ENCODE measurements at places on chromosomes 7 and 10.

DNA sequence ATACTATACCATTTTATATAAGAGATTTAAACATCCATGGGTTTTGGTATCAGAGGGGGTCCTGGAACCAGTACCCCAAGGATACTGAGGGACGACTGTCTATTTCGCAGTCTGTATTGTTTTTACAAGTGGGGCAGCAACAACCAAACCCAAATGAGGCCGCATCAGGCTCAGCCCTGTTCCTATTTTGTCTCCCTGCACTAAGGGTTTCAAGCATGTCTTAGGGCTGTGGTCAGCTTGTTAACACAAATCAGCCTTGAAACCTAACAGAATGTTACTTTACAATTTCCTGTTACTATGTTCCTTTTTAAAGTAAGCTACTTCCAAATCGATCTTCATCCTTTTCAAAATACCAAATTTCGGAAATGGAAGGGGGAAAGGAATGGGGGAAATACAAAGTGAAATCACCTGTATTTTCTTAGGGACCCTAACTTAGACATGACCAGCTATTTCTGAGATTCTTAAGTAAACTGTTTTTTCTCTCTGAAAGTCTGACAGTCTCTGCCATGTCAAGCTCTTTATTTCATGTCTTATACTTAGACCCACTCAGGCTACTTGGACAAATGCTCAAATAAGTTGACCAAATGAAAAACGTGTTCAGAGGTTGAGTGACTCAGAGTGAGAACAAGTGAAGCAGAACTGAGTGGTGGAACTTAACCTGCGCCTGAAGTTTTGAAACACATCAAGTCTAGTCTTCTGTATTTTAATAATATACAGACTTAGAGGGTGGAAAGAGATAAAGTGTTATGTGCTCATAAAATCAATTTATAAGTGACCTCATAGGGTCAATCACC, 75.8 kb downstream of the C1GALT1 start:
- DNase-seq = no peak

DNA sequence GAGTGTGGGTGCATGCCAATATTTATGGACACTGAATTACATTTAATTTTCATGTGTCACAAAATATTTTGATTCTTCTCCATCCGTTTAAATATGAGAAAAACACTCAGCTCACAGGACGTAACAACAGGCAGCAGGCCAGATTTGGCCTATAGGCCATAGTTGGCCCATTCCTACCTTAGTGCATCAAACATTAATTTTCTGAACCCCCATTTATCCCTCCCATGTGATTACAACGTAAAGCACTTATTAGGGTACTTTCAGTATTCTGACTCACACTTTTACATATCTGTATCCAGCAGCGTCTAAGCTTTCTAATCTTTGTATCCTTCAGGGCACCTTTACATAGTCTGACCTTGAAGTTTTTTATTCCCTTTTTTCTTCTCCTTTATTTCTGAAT, 4.0 kb downstream of the IDI1 start:
- DNase-seq = no peak

DNA sequence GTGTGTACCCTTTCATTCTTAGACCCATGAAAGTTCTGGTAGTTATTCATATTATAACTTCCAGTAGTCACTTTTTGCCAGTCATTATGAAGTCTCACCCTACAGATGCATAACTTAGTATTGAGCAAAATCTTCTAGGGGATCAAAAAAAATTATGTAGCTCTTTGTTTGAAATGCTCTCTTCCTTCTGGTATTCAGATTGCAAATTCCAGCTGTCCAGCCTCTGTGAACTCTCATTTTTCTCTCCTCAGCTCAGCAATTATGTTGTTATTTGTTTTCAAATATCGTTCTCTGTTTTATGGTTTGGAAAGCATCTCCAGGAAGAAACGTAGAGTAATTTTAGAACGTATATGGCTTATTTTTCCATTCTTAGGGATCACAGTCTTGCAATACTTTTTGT, 442.5 kb downstream of the SEMA3D start:
- DNase-seq = no peak

- DNase-seq = no peak
Observed at GRCh38 chr10:103575416-103576075, 82.0 kb downstream of the NEURL1 start.

GRCh38 chr7:78734626-78735025, 718.8 kb downstream of the MAGI2 start:
- DNase-seq = no peak

DNA sequence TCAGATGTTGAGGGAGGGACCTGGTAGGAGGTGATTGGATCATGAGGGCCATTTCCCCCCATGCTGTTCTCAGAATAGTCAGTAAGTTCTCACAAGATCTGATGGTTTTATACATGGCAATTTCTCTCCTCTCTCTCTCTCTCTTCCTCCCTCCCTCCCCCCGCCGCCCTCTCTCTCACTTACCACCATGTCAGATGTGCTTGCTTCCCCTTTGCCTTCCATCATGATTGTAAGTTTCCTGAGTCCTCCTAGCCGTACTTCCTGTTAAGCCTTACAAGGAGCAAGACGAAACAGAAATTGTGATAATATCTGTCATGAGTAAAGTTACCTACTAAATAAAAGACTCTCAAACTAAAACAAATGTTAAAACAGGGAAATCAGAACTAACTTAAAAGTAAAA, 19.9 kb upstream of the GPR141 start:
- no peak for DNase-seq

DNA sequence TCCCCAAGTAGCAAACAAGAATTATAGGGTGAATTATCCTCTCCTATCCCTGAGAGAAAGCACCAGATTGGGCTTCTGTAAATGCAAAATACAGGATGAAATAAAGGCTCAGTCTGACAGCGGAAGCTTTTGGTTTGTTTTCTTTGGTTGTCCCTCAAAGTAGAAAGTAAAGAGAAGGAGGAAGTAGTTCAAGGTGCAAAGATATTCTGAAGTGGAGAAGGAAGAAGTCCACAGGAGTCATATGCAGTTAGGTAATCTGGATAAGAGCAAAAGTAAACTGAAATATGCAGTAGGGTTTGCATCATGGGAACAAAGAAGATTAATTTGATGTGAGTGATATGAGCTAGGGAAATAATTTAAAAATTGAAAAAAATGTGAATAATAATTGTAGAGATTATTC, 1071.9 kb downstream of the CNTNAP2 start:
- DNase-seq = no peak

GRCh38 chr10:76111986-76112825, 680.8 kb downstream of the LRMDA start:
- DNase-seq = no peak

DNA sequence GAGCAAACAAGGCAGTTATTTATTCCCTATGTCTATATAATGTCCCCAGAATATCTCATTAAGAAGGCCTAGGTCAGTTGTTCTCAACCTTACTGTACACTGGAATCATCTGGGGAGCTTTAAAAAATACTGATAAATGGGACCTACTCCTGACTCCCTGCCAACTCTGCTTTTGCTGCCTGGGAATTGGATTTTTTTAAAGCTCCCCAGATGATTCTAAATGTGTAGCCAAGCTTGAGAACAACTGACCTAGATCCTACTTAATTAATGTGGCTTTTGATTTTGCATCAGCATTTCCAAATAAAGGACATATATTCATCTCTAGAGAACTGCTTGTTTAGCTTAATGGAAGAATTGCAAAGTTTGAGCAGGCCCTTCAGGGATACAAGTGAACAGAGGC, 91.7 kb upstream of the HPS1 start:
- DNase-seq = no peak

GRCh38 chr10:123994417-123995081, 98.8 kb downstream of the CHST15 start:
- DNase-seq = peak; percentile 84

- DNase-seq = no peak
Observed at GRCh38 chr7:45192621-45193041, 35.0 kb downstream of the RAMP3 start.

DNA sequence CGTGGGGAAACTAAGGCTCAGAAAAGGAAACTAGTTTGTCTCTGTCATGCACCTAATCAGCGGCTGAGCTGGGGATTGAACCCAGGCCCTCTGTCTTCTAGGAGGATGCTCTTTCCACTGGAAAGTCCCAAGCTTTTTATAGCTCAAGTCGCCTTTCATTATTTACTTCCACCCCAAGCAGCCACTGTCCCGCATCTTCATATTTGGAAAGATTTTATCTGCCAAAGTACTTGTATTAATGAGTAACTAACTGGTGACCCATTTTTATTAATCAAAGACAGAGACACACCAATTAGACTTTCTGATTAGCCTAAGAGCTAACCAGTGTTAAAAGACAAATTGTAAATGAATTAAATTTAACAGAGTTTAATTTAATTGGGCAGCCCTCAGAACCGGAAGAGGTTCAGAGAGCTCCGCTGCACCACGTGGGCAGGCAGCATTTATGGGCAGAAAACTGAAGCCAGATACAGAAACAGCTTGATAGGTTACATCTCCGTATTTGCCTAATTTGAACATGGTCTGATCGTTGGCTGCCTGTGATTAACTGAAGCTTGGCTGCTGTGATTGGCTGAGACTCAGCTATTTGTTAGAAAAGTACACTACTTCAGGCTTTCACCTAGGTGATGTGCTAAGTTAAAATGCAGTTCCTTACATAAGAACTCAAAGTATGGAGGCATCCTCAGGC, 78.5 kb upstream of the PDCD4 start:
- DNase-seq = no peak

DNA sequence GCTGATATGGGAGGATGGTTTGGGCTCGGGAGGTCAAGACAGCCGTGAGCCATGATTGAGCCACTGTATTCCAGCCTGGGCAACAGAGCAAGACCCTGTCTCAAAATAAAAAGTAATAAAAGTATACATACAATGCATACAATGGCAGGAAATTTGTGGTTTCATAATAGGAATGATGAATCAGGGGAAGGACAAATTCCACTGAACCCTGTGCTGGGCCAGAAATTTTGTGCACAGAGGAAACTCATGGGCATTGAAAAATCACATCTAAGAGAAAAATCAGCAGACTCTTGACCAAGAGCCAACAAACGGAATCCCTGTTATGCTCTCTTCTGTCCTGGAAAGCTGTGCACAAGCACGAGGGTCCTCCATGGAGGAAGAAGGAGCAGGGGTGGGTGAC, 35.1 kb downstream of the SEM1 start:
- no peak for DNase-seq

- DNase-seq = no peak
Observed at GRCh38 chr7:55241958-55242357, 123.2 kb upstream of the LANCL2 start.

DNA sequence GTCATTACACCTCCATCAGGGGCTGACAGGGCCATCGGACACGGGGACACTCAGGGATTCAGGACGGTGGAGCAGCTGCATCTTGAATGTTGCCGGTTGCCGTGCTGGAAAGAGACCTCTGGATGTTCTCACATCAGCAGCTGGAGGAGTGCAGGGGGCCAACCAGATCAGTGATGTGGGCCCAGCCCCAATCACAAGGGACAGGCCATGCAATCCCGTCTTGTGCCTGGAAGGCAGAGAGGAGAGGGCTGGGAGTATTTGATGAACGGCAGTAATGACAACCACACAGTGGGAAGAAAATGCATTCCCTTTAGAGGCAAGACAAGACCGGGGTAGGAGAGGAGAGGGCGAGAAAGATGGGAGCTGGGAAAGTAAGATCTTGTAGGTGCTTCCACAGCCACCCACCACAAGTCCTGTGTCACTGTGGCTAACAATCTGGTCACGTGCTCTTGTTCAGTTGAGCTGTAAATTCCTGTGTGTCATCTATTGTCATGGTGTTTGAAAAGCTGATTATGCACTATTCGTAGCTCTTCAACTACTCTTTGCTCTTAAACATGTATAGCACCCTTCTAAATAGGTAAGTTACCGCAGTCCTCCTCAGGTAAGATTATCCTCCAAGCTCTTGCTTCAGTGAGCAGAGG, 85.9 kb upstream of the LEP start:
- DNase-seq = no peak

DNA sequence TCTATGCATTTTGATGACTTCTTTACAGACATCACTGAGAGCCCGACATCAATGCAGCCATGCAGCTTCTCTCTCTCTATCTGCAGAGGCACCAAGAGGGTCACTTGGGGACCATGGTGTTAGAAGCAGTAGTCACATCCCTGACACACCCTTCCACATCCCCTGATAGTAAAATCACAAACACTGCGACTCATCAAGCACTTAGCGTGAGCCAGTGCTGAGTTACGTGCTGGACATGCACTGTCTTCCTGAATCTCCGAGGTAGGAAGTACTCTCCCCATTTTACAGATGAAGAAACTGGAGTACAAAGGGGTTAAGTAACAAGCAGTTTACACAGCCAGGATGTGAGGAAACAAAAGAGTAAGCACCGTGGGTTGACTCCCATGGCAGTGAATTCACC, 109.2 kb downstream of the OSBPL3 start:
- DNase-seq = no peak

- peak; percentile 76 for DNase-seq
Observed at GRCh38 chr10:6062101-6062771, at the start of gene IL2RA. Gene IL2RA, minus strand, starts transcription at chr10:6062367. Its CDS starts 216 bp downstream, at chr10:6062151.

GRCh38 chr7:35501681-35502080, 193.3 kb downstream of the HERPUD2 start:
- DNase-seq = no peak

DNA sequence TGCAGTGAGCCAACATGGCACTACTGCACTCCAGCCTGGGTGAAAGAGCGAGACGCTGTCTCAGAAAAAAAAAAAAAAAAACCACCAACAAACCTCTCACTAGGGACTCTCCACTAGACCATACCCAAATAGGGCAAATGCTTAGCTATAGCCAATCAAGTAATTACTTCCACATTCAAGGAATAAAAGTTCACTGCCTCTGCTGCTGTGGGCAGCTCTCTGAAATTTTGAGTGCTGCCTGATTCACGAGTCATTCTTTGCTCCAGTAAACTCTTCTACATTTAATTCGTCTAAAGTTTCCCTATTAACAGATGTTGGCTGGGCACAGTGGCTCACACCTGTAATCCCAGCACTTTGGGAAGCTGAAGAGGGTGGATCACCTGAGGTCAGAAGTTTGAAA, 4.7 kb upstream of the NRBF2 start:
- no peak for DNase-seq

DNA sequence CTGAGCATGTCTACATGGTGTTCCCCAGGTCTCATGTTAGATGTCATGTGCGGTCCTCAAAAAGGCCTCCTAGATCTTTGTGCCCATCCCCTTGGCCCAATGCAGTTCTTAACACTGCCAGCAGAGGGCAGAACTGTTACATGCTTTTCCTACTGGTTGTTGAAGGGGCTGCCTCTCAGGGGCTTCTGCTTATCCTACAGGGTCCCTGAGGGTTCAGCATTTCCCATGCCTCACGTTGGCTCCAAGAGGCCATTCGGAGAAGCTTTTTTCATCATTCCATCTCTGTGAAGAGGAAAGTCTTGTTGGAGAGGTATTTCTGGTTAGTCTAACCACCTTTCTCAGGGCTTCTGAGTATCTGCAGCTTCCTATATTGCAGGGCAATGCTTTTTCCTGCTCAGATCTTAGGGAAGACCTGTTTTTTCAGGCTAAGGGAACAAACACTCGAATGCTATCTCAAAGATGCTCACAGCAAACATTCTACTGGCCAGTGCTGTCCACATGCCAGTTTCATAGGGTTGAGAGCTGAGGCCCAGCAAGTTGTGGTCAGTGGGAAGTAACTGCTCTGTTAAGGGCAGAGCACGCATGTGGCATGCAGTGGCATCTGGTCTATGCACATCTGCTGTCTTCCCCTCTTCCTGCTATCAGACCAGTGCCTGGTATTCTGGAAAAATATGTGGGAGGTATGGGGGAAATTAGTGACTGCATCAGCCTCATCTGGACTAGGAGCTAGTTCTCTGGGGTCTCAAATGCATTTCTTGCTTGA, 31.5 kb downstream of the MBL2 start:
- peak; percentile 50 for DNase-seq

GRCh38 chr7:37901236-37901827, 15.3 kb downstream of the SFRP4 start:
- DNase-seq = no peak

Data from activated naive CD8-positive, alpha-beta T cell treated with anti-CD3 and anti-CD28 coated beads, Interleukin-2, amount 50 U/mL, for 24 hours (primary cell).